Forelimb muscle (tissue), 1 donor: ENCODE measurements at places on chromosomes 6 and 20.

DNA sequence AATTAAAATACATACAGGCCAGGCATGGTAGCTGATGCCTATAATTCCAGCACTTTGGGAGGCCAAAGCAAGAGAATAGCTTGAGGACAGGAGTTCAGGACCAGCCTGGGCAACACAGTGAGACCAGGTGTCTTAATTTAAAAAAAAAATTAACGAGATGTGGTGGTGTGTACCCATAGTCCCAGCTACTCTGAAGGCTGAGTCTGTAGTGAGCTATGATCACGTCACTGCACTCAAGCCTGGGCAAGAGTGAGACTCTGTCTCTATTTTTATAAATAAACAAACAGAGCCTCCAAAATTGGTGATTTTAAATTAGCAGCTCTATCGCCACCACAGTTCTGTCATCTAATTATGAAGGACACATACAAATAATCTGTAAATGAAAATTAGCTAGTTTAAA, 37.9 kb downstream of the ABHD12 start:
- no peak for DNase-seq

DNA sequence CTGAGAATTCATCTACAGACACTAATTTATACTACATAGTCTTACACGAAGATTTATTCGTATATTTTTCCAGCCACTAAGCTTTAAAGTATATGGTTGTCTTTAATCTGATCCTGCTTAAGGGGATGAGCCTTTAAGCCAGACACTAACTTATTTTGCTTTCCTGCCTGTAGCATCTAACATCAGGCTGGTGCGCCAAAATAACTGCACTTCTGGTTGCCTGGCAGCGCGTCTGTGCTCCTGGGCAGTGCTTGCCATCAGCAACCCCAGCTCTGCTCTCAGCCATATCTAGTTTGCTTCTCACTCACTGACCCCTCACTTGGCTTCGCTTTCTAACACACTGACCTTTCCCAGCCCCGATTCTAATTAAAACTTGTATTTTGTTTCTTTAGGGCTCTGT, 21.8 kb downstream of the HMGCLL1 start:
- no peak for DNase-seq

- no peak for DNase-seq
Observed at GRCh38 chr6:24501914-24502313, 7.1 kb downstream of the ALDH5A1 start.

GRCh38 chr6:148990403-148990802, 243.6 kb downstream of the UST start:
- DNase-seq: no peak

DNA sequence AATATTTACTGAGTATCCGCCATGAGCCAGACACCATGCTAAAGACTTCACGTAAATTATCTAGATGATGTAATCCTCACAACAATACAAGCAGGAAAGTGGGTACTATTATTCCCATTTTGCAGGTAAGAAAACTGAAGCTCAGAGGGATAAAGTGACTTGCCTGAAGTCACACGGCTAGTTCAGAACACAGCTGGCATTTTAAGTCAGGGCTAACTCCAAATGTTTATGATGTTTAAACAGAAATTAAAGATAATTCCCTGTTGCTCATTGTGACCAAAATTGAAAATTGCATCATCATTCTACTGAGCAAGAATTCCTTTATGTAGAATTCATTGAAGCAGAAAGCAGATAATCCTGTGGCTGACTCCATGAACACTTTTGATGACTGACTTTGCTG, 71.3 kb upstream of the STXBP5 start:
- DNase-seq: no peak

DNA sequence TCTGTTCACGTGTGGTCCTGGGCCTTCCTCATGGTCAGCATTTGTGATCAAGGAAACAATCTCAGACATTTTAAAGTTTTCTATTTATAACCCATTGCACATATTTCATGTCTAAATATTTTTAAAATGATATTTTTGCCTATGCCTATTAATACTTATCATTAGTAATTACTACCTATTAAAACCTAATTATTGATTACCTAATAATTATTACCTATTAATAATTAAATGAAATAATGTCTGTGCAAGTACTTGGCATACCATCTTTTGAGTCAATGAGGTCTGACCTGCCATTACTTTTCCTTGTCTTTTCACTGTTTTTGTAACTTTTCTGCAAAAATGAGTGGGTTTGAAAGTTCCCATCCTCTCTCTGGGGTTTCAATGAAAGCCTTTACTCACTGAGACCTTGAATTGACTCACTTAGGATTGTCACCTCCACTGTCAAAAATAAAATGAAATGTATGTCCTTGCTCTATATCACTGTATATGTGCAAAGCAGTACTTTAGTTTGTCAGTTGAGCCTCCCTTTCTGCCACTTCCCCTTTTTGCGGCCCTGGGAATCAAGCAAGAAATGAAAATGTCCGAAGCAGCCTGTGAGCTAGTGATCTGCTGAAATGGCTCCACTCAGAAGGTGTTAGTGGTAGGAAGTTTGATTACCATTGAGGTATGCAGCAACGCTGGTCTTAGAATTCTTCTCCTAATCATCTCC, 87.8 kb downstream of the L3MBTL3 start:
- no peak for DNase-seq

DNA sequence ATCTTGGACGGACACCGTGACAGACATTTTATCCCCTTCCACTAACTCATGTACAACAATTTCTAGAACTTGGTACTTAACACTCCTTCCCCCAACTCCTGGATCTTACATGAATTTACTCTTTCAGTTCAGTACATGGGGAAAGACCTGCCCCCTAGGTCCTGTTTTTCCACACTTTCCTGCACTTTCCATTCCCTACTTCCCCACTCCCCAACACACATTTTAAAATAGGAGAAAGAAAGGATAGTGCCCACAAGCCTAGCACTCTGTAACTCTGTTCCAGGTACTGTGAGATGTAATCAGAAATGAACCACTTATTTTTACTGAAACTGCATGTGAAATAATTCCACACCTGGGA, 1.3 kb downstream of the ADGRG6 start:
- DNase-seq: no peak

DNA sequence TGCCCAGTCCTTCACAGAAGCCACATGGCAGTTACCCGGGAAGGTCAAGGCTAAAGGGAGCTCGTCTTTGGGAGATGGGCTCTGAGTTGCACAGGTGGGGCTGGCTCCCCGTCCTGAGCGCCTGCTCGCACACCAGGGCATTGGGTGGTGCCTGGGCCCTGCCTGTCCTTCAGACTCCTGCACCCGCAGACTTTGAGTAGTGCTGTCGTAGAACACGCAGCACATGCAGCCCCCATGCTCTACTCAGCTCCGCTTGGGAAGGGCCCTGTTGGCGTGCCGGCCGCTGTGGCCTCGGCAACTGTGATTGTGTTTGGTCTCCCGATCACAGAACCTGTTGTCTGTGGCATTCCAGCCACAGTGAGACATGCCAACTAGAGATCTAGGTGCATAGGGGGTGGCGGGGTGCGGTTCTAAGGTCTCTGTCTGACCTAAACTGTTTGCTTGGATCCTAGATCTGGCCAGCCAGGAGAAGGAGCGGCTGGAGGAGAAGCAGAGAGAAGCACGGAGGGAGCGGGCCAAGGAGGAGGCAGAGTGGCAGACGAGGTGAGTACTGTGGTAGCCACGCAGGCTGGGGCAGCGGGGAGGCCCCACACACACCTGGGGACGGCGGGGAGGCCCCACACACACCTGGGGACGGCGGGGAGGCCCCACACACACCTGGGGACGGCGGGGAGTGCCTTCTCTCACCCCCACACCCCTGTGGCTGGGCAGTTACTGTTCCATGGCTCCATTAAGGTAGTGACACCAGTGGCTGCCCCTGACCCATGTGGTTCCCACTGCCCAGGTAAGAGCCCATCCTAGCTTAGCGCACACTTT, 11.3 kb upstream of the ADRM1 start:
- DNase-seq: no peak

DNA sequence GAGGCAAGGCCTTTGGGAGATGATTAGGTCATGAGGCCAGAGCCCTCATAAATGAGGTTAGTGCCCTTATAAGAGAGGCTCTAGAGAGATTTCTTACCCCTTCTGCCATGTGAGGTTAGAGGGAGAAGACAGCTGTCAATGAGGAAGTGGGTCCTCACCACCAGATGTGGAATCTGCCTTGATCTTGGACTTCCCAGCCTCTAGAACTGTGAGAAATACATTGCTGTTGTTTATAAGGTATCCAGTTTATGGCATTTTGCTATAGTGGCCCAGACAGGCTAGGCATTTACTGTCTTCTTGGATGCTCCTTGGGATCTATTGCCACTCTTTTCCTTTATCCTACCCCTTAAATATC, 57.1 kb upstream of the CITED2 start:
- no peak for DNase-seq

- no peak for DNase-seq
Observed at GRCh38 chr20:61497029-61497627, 245.1 kb downstream of the CDH4 start.

- no peak for DNase-seq
Observed at GRCh38 chr6:5214570-5215052, 46.1 kb downstream of the LYRM4 start.

- no peak for DNase-seq
Observed at GRCh38 chr6:66860328-66860727, 1153.3 kb upstream of the EYS start.

GRCh38 chr6:53340536-53340935, 8.2 kb downstream of the ELOVL5 start:
- DNase-seq: no peak

DNA sequence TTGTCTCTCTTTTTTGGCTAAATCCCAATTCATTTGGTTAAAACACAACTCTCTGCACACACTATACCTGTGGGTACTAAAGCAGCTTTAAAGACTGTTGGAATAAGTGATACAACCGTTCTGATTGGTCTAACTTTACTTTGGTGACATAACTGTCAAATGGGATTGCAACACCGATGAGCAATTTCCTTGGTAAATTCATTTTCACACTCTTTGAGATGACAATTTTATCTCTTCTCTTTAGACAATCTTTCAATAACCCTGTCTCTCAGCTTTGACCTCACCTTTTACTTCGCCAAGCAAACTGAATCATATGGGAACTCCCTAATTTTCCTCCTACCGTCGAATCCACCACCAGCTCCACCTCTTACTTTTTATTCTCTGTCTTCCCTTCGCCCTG, 60.8 kb downstream of the ECT2L start:
- no peak for DNase-seq

GRCh38 chr6:129894921-129895320, 33.8 kb upstream of the TMEM244 start:
- DNase-seq: no peak

- DNase-seq: no peak
Observed at GRCh38 chr6:137805622-137806021, 61.4 kb upstream of the TNFAIP3 start.

DNA sequence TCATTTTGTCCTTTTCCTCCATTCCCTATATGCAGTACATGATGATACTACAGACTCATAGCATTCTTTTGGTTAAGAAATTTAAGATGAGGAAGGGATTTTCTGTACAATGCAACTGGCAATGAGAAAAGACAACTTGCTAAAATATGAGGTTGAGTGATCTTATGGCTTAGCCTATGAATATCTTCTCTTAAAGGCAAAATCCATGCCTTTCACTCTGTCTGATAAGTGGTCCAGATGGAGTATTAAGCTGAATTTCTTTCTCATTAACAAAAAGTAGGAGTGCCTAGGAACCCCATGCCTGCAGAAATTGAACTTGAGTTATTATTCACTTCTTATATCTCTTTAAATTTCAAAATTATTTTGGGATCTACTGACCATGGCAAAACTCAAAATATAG, 135.3 kb downstream of the GRIK2 start:
- no peak for DNase-seq

- peak; percentile 39 for DNase-seq
Observed at GRCh38 chr6:13457577-13457976, 29.8 kb downstream of the GFOD1 start.

DNA sequence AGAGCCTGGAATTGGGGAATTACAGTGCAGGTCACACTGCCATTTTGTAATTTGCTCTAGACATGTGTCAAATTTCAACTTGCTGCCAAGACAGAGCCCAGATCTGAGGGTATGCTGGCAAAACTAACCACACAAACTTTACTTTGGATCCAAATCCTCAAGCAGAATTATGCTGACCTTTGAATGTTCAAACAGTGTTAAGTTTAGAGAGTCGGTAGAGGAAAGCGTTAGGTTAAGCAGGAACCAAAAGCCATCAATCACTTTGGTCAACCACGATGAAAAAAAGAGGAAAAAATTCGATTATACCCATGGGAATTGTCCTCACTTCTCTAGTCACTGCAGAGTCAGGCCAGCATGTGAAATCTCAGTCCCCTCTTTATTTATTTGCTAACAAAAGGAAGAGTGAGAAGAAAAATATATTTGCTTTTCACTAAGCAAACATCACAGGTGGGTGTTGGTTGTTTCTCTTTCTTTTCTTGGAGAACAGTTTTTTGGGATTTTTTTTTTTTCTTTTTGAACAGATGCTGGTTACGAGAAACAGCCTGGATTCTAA, 105.1 kb upstream of the ADGRF1 start:
- no peak for DNase-seq
